ENCODE measurements at places on chromosomes 6 and 20. TPM values are rescaled to one million over a fixed set of nuclear protein-coding genes. Genes with fewer than 3 reads are reported as not detected.

RGS19 gene
- 20.8 TPM for total RNA-seq

BCAS1 gene
- not detected for total RNA-seq

UBE2C gene
- total RNA-seq: 57.3 TPM

OVOL2 gene
- total RNA-seq: 14.6 TPM

SPATS1 gene
- total RNA-seq: not detected

TGM3 gene
- not detected for total RNA-seq

SCRT2 gene
- not detected for total RNA-seq

SLC22A3 gene
- 2.5 TPM for total RNA-seq

Measured in hair follicular keratinocyte (primary cell).